Hematopoietic multipotent progenitor cell treated with erythropoietin and hydrocortisone succinate and interleukin-3 and kit ligand, for 15 days (in vitro differentiated cells): ENCODE measurements at places on chromosomes 13 and 19.

DNA sequence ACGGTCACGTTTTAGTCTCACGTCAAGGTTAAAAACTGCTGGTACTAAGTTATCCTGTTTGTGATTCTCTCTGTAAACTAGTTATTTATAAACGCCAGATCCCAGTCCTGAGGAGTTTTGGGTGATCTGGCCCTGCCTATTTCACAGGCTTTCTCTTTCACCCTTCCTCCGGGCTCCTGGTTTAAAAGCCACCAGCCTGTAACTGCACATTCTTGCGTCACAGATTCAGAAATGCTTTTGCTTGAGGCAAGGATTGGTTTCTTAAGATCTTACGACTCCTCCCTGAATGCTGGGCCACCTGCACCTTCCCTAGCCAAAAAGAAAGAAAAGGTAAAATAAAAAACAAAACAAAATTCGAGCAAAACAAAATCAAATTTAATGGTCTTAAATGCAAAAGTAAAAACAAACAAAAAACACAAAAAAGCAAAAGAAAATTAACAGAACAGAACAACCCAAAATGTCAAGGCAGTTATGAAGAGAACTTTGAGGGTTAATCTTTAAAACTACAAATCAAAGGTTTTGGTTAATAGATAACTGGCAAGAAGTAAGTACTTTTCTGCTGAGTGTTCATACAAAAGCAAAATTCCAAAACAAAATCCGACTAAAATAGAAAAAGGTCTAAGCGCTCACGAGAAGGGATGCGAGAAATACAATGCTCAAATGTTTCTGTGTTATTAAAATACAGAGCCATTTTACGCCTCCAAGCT lies 18.6 kb upstream of the TIMM44 start:
- DNase-seq = no peak

GRCh38 chr13:25203127-25203740 lies 31.1 kb upstream of the AMER2 start:
- no peak for DNase-seq

GRCh38 chr19:18097217-18097992 lies at the start of gene MAST3:
Gene MAST3, plus strand, starts transcription at chr19:18097778. Its CDS starts 15 bp downstream, at chr19:18097793.
- peak; percentile 94 for DNase-seq

- no peak for DNase-seq
These were observed 24.3 kb upstream of the TNFSF14 start for GRCh38 chr19:6694147-6694815.

GRCh38 chr19:34345947-34346351 lies 19.0 kb upstream of the GPI start:
- DNase-seq = peak; percentile 70
